ENCODE measurements at places on chromosomes 6 and 20.

- DNase-seq = no peak
Measured at GRCh38 chr20:14521436-14521835, 184.0 kb upstream of the FLRT3 start.

DNA sequence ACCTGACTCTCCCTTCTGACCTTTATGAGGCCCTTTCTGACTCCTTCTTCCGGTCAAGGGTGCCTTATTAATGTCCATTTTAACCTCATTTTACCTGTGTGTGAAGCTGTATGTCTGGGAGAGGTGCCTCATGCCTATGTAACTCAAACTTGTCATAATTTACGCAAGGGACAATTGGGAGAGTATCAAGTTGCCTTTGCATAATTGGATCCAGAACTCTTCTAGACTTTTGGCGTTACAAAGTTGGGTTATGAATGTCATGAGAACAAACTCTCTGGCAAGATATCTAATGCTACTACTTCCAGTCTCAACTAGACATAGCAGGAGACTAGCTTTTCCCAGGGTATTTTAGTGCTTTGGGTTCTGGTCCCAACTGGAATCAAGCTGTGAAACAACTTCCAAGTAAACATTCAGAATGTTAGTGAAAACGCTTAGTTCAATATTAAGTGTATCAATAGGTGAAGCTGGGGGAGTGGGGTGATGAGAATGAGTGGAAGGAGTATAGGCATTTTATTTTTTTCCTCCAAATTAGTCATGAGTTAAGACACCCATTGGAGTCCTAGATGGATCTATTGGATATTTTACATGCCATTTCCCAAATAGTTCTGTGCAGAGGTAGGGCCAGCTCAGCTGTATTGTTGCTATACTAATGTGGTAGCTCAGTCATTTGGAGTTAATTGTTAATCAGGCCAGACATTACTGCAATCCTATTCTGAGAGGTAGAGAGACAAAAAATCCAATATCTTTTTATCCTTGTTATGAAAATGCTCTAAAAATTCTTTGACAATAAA lies 159.9 kb downstream of the TFAP2B start:
- no peak for DNase-seq

DNA sequence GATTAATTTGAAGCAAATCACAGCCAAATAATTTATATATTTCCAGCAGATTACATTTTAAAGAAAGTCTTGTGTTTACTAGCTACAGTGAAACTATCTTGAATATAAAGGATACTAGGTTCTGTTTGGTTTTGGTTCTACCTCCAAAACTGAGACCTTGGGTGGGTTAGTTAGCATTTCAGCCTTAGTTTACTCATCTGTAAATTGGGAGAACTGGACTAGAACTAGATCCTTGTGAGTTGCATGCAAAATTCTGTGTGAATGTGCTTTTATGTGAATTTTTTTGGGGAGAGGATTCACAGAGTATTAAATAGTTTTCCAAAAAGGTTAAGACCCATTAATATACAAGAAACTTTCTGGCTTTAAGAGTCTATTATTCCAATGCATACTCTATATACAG lies 4.1 kb downstream of the GMNN start:
- DNase-seq = no peak

GRCh38 chr20:54645445-54646155 lies 170.2 kb downstream of the DOK5 start:
- DNase-seq = no peak

DNA sequence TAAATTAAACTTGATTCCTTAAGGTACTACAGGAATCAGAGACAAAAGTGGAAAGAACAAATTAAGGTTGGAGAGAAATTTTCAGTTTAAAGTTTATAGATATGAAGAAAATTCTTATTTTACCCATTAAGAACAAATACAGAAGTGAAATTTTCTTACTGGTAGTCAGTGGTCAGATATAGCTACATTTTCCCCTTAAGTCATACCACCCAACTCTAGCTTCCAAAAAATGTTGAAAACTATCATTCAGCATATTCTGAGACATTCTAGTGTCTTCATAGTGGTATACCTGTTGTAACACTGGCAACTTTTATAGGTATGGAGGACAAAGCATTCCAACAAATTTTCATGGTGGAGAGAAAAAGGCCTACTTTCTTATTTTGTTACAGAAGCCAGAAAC lies 15.6 kb upstream of the SUMO4 start:
- no peak for DNase-seq

DNA sequence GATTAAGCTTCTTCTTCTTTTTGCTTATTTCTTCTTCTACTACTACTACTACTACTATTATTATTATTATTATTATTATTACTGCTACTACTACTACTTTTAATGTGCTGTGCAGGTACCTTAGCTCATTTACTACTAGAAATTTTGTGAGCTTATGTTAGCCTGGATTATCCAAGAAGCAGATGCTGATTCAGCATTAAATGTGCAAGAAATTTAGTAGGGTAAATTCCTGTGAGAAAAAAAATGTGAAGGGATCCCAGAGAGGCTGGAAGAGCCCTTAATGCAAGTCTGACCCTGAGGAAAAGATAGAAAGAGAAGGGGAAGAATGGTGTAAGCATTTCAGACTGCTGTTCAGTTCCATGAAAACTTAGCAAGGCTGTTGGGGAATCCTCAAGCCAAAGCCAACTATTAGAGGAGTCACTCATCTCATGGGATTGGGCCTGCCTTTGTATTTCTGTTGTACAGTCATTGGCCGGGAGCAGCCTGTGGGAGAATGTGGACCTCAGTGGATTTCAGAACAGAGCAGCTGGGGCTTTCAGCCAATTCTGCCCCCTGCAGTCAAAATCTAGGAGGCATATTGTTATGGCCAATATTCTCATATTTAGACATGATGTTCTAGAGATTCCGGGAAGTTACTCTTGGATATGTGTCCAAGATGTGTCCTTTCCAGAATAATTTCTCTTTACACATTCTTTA lies 37.2 kb upstream of the TSPYL1 start:
- no peak for DNase-seq

GRCh38 chr6:45990162-45990561 lies 25.5 kb downstream of the CLIC5 start:
- DNase-seq = no peak

DNA sequence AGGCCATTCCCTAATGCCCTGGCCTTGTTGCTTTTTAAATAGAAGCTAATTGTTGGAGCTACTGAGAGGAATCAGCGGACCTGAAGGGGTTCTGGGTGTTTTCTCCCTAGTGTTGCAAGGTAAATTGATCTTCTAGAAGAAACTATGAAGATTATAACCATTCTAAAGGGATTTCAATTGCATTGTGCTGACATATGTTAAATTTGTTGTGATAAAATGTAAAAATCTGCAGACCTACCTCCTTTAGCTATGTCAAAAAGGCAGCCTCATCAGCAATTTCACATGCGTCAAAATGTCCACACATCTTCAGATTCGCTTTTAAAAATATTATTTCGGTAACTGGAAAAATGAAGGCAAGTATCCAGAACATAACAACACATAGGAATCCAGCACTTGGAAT lies 44.4 kb downstream of the IYD start:
- no peak for DNase-seq

DNA sequence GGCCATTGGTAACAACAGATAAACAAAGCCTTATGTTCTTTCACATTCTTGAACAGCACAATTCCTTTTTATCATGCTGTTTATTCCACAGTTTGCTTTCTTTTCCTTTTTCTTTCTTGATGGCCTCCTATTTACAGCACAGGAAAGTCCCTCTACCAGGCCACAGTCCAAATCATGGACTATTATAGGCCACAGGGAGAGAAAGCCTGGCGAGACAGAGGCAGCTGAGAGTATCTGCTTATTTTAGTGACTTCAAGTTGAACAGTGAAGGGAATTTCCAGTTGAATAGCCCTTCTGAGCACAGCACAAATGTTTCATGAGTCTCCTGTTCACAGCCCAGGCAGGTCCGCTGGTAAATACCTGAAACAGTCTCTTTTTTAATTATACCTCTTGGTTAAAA lies 263.7 kb upstream of the ARID1B start:
- DNase-seq = no peak

- peak; percentile 94 for DNase-seq
Measured at GRCh38 chr20:18566892-18567738, at the start of gene SMIM26. SMIM26 (plus strand) TSS chr20:18567432; CDS start chr20:18567479, 47 bp downstream.

GRCh38 chr6:55445648-55446204 lies 118.5 kb downstream of the GFRAL start:
- DNase-seq = no peak

DNA sequence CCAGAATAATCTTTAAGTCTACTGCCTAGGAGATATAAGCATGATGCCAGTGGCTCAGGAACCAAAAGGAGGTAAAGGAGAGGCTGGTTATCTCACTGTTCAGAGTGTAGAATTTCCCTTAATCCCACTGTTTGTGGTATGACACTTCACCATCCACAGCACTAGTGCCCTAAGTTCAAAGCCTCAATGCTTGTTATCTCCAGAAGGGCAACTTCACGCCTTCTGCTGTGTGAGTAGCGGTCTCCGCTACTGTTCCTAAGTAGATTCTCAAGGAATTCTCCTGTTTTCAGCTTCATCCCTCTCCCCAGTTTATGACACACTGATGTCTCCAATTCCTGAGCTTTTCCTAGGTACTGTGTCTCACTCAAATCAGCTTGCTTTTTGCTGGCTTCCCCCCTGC lies 13.7 kb upstream of the SNPH start:
- DNase-seq = no peak

- peak; percentile 62 for DNase-seq
Measured at GRCh38 chr20:62704341-62704948, 4.2 kb upstream of the NTSR1 start.

DNA sequence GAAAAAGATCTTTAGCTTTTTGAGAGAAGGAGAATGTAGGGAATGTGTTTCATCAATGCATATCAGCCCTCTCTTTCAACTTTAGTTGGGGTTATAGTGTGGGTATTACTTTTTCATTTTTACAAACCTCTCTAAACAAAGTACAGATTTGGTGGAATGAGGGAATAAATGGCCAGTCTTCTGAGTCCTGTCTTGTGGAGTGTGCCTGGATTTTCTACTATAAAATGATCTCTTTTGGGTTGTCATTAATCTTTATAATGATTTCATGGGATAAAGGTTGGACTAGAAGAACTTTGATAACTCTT lies 209.3 kb downstream of the RNF144B start:
- DNase-seq = no peak

DNA sequence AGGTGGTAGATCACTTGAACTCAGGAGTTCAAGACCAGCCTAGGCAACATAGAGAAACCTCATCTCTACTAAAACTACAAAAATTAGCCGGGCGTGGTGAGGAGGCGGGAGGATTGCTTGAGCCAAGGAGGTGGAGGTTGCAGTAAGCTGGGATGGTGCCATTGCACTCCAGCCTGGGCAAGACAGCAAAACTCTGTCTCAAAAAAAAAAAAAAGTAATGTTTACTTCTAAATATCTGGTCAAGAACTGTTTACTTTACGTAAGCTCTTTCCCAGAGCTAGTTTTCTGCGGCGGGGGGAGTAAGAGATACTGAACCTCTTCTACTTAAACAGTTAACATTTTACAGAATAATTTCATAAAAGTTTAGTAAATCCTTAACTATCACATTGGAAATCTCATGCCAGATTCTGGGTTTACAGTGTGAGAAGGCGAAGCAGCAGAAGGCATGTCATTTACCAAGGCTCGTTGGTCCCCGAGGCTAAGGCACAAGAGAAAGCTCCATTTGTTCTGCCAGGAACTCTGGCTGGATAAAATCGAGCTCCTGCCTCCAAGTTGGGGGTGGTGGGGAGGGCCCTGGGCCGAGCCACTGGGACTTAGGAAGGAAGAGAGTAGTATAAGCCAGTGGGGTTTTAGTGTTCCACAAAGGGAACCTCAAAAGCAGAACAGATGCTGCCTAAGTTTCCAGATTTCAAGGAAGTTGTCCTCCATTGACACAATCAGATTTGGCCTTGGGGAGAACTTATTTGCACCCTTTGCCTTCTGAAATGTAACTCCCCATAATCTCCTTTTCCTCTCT lies 41.7 kb downstream of the ARFGEF2 start:
- no peak for DNase-seq

DNA sequence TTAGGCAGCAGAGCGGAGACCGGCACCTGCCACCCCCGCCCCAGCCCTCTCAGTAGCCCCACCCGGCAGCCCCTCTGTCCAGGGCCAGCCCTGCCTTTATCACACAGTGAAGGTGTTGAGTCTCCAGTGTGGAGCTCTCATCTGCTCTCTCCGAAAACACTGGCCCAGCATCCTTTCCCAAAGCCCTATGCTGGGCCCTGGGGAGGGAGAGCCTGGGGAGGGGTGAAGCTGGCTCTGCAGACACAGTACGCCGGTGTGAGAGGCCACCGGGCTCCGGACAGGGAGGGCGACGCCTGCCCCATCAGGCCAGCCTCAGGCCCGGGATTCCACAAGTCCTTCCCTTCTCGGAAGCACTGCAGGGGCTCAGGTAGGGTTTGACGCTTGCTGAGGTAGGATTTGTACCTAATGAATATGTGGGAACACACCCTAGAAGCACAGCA lies 186.9 kb downstream of the ERMARD start:
- no peak for DNase-seq

GRCh38 chr20:48772183-48772976 lies 55.4 kb downstream of the PREX1 start:
- DNase-seq = no peak

DNA sequence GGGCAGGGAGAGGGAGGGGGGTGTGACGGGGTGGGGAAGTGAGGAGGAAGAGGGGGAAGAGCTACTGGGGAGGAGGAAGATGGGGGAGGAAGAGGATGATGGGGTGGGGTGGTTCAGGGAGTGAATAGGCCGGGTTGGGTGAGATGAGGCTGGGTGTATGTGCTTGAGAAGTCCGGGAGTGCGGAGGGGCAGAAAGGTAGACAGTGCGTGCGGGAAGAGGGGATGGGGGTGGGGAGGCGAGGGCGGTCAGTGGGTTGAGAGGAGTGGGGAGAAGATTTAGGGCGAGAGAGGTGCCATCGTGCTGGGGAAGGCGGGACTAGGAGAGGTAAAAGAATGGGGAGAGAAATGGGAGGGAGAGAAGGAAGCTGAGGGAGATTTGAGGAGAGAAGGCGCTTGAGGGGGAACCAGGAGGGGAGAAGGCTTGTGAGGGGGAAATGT lies 30.9 kb upstream of the NOTCH4 start:
- DNase-seq = no peak

GRCh38 chr6:3825851-3826581 lies 23.2 kb upstream of the FAM50B start:
- DNase-seq = peak; percentile 91

- no peak for DNase-seq
Measured at GRCh38 chr6:119182875-119183274, 104.4 kb upstream of the FAM184A start.

GRCh38 chr6:20575125-20575524 lies 40.9 kb downstream of the CDKAL1 start:
- DNase-seq = no peak

- DNase-seq = no peak
Measured at GRCh38 chr20:57111028-57111373, 155.4 kb downstream of the BMP7 start.

DNA sequence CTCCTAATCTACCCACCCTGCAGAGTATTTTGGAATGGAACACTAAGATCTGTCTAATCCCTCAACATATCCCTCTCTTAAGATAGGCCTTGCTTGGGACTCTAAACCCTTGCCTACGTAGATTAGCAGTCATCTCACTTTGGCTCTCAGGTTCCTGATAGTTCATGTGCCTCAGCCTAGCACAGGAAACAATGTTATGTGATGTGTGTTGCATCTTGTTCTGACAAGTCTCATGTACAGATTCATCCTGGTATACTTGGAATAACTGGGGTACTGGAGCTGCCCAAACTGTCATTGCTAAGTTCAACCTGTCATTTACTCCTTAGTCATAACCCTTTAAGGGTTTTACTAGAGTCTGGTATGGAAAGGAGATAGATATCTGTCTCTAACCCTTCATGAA lies 34.1 kb downstream of the TREML1 start:
- DNase-seq = no peak

- no peak for DNase-seq
Measured at GRCh38 chr20:60238992-60239660, 280.9 kb downstream of the CDH26 start.

GRCh38 chr6:142485256-142485655 lies 183.4 kb downstream of the ADGRG6 start:
- no peak for DNase-seq
